ENCODE measurements at places on chromosomes 5 and 9. TPM values are rescaled to one million over a fixed set of nuclear protein-coding genes. Genes with fewer than 3 reads are reported as not detected.

Gene IARS1
- 204 TPM for total RNA-seq

Gene GOLM1
- total RNA-seq: 142 TPM

Gene ADAMTS2
- 0.79 TPM for total RNA-seq

Gene SLC6A7
- not detected for total RNA-seq

Gene BTNL8
- 0.71 TPM for total RNA-seq

DNA sequence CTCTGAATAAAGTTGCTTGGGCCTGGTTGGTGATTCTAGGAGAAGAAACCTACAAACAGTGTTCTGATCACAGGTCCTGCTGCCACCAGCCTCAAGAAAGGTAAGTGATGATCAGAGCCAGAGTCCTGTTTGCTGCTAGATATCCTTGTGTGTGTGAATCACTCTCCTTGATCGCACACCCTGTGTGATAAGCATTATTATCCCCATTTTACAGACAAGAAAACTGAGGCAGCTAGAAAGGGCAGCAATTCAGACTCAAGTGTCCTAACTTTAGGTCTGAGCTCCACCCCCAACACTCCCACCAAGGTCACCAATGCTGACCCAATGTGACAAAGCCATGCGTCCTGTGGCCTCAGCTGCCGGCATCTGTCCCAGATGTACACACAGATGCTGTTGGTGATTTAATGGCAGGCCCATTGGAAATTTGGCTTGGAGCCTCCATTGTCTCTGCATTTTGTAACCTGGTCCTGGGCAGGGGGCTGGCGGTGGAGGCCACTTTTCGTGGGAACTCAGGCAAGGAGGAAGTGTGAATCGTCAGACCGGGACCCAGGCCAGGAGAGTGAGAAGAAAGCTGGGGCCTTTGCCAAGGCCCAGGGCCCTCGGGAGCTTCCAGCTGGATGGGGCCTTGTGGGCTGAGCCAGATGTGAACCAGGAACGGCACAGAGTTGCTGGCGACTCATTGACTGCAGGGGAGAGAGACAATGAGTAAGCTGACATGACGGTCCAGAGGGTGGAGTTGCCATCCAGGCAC lies 29.8 kb upstream of the GGTA1 start:
- peak; percentile 97 for DNase-seq

DNA sequence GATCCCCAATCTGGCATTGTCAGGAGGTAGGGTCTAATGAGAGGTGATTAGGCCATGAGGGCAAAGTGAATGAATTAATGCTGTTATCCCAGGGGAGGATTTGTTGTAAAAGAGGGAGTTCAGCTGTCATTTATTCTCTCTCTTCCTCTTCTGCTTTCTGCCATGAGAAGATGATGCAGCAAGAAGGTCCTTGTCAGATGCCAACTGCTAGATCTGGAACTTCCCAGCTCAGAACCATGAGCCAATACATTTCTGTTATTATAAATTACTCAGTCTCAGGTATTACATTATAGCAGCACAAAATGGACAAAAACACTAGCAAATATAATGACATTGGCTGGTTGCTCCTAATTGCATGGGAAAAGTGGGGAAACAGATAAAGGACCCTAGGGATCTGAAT lies 15.6 kb upstream of the BICD2 start:
- no peak for DNase-seq

GRCh38 chr5:146779211-146779869 lies 99.2 kb downstream of the PPP2R2B start:
- no peak for DNase-seq

DNA sequence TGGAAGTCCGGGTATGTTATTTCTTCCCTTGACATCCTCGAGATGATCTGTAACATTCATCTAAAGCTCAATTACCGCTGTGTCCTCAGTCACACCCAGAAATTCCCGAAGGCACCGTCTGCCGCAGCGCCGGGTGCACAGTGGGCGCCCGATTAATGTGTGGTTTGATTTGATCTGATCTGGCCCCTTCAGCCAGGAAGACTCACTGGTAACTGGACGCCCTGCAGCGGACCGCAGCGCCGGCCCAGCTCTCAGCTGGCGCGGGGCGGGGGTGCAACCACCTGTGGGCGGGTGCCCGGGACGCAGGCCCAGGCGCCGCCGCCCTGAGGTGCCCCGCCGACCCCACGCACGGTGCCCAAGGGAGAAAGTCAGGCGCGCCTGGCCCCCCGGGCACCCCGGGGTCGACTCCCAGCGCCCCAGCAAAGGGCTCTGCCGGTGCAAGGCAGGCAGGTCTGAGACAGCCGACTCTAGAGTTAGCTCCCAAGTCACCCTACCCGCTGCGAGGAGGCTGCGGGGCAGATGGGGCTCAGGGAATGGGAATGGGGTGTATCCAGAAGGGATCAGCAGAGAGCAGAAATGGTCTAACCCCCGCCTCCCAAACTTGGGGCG lies 1.7 kb downstream of the EPB41L4B start:
- DNase-seq: no peak

DNA sequence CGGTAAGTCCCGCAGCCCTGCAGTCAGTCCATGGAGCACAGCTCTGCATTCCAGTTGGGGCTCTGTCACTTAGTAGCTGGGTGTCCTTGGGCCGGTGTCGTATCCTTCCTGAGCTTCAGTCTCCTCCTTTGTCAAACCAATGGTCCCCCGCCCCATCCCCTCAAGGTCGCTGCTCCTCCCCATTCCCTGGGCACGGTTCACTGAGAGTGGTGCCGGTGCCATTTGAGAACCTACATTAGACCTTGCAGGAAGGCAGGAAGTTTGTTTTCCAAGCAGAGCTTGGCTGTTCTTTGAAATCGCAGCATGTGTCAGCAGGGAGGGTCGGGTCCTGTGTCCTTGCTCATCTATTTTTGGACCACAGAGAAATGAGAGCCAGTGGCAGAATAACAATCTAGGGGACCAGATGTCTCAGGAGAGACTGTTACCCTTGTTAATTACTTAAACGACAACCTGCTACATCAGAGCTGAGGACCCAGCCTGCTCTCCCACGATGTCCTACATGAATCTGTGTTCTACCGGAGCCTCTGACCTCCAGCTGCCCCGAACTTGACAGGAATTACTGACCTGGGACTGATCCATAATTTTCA lies 21.7 kb upstream of the BARHL1 start:
- DNase-seq: no peak

GRCh38 chr9:84862810-84863287 lies 193.3 kb downstream of the NTRK2 start:
- DNase-seq: peak; percentile 41

DNA sequence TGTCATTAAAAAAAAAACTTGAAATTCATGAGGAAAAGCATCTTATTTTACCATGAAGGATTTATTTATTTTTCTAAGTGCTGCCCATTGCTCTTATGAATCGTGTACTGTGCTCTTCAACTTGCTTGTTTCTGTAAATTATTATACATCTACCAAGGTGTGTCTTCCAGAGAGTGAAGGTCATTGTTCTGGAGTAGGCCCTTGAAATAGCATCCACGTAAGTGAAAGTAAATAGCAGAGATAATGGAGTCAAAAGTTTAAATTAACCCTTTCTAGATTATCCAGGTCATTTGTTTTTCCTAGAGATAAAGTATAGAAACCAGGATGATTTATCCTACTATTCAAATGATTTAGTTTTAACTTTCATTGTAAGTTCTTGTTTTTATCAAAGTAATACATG lies 473.1 kb downstream of the DIRAS2 start:
- no peak for DNase-seq

DNA sequence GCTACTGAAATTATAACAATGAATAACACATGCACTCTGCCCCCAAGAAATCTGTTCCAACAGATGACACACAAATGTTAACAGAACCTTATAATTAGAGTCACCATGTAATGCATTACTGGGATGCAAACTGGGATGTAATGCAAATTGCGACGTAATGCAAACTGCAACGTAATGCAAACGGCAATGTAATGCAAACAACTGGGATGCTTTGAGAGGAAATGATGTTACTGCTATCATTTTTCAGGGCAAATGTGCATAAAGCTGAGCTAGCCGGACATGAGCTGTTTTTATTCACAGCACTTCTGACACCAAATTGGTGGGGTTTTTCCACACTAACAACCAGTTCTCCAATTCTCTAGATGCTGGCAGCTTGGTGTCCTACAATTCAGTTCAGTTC lies 117.2 kb downstream of the ADAMTS16 start:
- DNase-seq: no peak

DNA sequence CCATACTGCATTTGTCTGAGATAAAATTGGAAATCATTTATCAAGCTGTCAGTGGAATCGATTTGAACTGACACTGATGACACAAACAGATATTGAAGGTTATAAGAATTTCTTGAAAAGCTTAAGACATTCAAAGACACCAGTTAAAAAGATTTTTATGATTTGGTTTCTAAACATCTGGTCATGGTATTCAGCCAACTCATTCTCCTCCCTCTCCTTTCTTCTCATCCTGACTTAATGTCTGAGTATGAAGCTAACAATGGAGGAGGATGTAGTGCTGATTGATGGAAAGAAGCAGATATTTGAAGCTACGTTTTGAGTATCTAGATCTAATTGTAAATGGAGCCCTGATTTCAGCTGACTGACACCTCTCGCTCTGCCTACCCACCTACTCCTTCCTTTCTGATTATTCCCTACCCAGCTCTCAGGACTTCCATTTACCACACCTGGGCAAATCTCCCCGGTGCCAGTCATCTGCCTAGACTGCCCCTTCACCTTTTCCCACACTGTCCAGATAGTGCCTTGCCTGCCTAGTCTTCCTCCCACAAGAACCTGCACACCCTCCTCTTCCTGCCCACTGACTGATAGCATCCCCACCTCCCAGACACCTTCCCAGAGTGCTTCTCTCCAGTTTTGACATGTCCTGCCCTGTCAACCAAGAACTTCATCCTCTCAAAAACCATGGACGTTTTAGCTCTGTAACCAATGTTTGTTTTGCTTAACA lies 20.7 kb upstream of the LIFR start:
- DNase-seq: no peak

DNA sequence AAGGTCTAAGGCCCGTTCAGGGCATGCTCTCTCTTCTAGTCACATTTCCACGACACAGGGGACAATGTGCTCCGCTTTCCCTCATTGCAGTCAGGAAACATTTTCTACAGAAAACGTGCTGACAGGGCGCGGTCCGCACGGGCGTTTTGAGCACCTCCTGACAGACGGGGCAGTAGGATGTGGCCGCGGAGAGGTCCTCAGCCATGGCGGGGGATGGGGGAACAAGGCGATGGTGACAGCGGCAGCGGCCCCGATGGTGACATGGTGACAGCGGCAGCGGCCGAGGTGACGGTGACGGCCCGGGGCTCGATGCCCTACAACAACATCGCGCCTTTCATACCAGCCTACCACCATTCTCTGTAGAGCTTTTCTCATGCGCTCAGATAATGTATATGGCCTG lies 4.1 kb downstream of the PLPP1 start:
- no peak for DNase-seq

GRCh38 chr5:143896516-143896915 lies 84.6 kb downstream of the HMHB1 start:
- DNase-seq: no peak

DNA sequence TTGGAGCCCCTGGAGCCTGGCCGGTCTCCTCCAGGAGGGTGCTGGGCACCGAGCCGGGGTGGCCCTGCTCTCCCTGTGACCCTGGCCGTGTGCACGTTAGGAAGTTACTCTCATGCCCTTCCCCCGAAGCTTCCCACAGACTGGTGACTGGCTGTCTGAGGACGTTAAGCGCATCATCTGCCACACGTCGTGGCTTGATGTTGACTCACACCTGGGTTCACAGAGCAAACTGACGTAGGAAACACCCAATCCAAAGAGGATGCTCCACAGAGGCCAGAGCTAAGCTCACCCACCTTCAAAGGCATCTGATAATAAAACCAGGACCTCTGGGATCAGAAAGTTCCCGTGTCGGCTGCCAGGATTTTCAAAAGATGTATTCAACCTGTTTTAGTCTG lies 152.9 kb upstream of the PHYKPL start:
- peak; percentile 8 for DNase-seq

DNA sequence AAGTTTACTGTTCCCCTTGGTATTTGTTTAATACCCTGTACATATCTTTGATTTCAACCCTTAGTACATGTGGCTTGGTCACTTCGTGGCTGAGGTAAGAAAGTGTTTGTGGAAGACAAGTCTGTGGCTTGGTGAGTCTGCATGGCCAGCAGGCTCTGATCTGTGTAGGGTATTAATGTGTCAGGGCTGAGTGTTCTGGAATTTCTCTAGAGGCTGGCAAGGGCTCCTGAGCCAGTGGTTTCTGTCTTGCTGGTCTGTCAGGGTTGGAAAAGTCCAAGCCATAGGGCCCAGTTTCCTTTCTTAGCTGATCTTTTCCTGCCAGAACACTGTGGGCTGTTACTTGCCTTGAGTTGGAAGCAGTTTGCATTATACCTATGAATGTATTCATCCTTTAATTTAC lies 48.0 kb upstream of the FBXL7 start:
- no peak for DNase-seq

- DNase-seq: peak; percentile 18
Observed at GRCh38 chr5:6448622-6449464, at the start of gene UBE2QL1. UBE2QL1 (plus strand) TSS chr5:6448859; CDS start chr5:6448894, 35 bp downstream.

GRCh38 chr5:34709861-34710673 lies 53.9 kb downstream of the RAI14 start:
- peak; percentile 73 for DNase-seq

DNA sequence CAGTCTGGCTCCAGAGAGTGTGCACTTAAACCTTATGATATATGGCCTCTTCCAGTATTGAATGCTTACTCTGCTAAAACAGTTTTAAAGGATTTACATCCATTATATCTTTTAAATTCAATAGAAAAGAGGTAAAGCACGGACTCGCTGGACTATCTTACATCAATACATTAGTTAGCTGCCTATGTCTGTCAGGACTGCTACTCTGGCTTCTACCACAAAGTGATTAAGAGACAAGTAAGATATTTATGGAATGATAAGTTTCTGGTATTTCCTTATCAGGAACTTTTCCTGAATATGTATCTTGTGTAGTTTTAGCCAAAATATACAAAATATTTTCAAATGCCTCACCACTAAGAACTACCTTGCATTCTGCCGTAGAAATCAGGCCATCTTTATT lies 295.1 kb downstream of the ISL1 start:
- no peak for DNase-seq

- DNase-seq: no peak
Observed at GRCh38 chr9:127777368-127777980, 992 bp downstream of the SH2D3C start.

- DNase-seq: no peak
Observed at GRCh38 chr9:68819065-68819464, 114.0 kb downstream of the PIP5K1B start.

- no peak for DNase-seq
Observed at GRCh38 chr5:94057217-94057616, 315.8 kb upstream of the POU5F2 start.
